ENCODE measurements at places on chromosomes 5 and 9.

DNA sequence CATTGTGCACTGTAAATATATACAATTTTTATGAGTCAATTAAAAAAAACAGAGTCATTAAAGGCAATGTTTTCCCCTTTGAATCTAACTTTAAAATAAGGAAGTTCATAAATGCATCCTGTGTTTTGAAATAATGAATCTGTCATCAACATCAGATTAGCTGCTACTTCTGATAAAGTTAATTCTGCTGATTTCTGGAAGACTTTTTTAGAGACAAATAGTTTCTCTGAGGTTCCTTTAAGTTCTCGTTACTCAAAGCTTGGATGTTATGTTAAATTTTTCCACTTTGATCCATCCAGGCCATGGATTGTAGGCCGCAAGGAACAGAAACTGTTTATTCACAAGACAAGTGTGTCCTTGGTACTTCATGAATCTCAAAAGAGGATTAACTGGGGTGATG lies 115.5 kb downstream of the CARTPT start:
- DNase-seq: peak; percentile 5

DNA sequence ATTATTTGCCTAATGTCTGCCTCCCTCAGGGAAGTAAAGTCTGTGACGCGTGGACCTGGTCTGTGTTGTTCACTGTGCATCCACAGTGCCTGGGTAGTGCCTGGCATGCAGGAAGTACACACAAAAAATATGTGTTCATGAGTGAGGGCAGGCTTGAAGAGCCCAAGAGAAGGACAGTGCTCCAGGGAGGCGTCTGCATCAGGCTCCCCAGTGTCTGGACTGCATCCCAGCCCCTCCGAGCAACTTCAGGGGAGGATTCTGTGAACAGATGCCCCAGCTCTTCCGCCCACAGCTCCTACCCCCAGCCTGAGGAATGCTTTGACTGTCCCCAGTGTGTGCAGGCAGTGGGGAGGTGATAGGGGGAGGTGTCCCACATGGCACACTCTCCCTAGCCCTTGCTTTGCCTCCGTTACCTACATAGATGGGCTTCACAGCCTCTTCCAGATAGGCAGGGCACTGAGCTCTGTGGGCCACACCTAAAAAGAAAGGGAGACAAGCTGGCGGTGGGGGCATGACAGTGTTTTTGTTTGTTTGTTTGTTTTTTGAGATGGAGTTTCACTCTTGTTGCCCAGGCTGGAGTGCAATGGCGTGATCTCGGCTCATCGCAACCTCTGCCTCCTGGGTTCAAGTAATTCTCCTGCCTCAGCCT lies 25.4 kb downstream of the IRF1 start:
- DNase-seq: no peak

DNA sequence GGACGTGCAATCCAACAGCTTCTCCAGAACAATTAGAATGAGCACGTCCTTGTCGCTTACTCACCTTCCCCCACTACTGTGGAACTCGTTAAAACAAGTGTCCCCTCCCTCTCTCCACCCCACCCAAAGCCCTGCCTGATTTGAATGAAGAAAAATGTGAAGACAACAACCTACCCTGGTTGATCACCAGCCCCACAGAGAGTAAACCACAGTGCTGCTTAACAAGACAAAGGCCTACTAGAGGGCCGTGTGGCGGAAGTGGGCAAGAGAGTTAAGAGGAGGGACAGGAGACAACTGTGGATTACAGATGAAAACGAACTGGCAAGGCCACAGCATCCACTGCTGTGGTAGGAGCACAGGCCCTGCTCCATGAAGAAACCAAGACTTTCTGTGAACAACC lies 51.1 kb downstream of the CDK5RAP2 start:
- no peak for DNase-seq

DNA sequence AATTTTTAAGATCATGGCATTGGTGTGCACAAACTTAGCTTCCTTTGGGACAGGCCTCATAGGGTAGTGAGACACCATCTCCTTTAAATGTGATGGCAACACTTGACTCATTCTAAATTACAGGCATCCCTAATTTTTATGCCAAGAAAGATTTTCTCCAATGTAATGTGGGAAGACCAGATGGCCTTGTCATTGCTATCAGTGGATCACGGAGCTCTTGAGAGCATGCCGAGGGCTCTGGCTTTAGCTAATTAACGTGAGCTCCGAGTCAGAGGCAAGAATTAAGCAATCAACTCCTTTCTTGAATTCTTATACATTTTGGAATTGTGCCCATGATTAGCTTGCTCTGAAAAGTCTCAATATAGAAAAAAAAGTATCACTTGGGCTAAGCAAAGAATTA lies 215.8 kb downstream of the LRRC70 start:
- no peak for DNase-seq

- DNase-seq: no peak
Measured at GRCh38 chr5:53940921-53941320, 369.5 kb downstream of the ARL15 start.

DNA sequence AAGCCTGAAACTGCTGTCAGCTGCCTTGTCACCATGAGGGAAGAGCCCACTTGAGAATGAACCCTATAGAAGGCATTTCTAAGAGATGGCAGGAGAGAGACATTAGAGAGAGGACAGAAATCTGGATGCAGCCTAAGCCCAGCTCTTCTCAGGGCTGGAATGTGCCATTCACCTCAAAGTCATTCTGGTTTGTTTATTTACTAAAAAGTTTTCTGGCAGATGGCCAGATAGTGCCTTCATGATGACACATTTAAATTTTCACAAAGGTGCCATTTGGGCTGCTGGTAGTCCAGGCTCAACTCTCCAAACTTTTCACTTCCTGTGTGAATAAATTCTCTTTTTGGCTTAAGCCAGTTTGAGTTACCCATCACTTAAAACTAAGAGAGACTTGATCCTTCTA lies 144.6 kb upstream of the ZNF366 start:
- DNase-seq: no peak

GRCh38 chr9:111158363-111158762 lies 120.1 kb upstream of the LPAR1 start:
- no peak for DNase-seq

- no peak for DNase-seq
Measured at GRCh38 chr5:6616632-6617031, 16.2 kb downstream of the NSUN2 start.

DNA sequence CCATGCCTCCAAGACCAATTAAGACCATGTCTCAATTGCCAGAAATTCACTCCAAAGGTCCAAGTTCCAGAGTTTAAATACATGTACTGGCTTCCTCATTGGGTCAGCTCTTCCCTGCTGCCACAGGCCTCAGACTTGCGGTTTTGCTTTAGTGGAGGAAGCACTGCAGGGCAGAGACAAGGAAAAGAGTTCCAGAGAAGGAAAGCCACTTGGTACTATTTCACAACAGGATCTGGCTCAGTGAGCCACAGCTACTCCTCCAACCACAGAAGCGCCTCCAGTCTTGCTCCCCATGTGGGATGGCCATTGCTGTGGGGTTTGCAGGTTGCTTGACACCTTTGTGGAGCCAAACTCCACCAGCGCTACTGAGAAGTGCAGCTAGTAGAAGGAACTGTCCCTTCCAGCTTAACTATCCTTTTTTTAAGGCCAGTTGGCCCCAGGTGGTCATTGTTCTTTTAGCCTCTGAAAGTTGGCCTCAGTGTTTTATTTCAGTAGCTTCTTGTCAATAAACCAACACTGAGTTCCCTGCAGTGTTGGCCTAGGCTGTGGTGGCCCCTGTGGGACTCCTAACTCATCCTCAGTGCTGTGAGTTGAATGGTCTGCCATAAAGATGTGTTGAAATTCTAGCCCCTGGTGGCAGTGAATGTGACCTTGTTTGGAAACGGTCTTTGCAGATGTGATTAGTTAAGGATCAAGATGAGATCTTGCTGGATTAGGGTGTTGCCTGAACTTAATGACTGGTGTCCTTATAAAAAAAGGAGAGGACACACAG lies 93.7 kb upstream of the DAP start:
- DNase-seq: peak; percentile 96

- DNase-seq: peak; percentile 35
Measured at GRCh38 chr5:154757814-154758406, 2.7 kb downstream of the LARP1 start.

DNA sequence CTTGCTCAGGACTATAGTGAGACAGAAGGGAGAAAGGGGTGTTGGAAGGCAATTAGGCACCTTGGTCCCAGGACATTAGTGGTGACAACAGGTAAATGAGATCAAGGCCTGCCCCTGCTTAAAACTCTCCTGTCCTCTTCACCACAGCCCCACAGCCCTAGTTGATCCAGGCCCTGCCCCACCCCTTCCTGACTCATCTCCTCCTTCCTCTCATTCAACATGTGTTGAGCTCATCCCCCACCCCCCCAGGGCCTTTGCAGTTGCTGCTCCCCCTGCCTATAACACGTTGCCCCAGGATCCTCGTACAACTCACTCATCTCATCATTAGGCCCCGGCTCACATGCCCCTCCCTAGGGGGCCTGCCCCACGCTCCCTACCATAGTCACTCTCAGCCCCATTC lies 66.8 kb downstream of the TSPAN17 start:
- DNase-seq: peak; percentile 25

GRCh38 chr5:80590766-80591165 lies 20.7 kb upstream of the ANKRD34B start:
- no peak for DNase-seq

- no peak for DNase-seq
Measured at GRCh38 chr9:76906647-76906975, 697 bp upstream of the PRUNE2 start.

DNA sequence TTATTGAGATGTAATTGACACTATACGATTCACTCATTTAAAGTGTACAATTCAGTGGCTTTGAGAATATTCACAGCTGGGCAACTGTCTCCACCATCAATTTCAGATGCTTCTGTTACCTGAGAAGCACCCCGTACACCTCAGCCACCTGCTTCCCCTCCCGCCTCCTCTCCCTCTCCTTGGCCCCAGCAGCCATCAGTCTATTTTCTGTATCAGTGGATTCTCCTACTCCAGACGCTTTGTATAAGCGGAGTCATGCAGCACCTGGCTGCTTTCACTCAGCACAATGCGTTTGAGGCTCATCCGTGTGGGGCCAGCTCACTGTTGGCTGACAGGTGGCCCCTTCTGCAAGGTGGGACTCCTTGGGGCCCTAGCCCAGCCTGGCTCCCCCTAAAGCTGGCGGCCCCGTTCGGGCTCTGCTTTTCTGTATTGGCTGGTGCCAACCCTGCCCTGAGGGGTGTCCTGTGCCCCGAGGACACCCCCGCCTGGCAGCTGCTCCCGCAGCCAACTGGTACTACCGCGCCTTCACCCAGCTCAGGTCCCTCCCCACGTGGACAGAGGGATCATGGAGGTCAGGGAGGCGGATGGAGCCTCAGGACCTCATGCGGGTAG lies 124.4 kb upstream of the COL5A1 start:
- no peak for DNase-seq

DNA sequence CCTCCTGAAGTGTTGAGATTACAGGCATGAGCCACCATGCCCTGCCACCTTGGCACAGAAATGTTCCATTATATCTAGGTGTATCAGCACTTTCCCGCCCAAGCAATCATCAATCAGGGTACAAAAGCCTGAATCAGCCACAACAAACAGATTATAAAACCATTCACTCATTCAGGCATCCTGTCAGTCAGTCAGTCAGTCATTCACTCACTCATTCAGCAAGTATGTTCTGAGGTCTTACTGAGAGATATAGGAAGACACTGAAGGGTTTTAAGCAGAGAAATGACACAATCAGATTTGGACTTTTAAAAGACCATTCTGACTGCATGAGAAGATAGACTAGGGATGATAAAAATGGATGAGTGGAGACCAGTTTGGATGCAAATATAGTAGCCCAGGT lies 13.1 kb downstream of the PSMD5 start:
- DNase-seq: no peak

Data from NB4 (cell line).